ENCODE measurements at places on chromosomes 1 and 21.

- DNase-seq, result no peak
Measured at GRCh38 chr21:40049031-40049930, 182.0 kb downstream of the PCP4 start.

GRCh38 chr1:36585569-36586548 lies 103.1 kb upstream of the CSF3R start:
- DNase-seq, result no peak

GRCh38 chr21:43644609-43645008 lies 14.7 kb downstream of the HSF2BP start:
- no peak for DNase-seq

DNA sequence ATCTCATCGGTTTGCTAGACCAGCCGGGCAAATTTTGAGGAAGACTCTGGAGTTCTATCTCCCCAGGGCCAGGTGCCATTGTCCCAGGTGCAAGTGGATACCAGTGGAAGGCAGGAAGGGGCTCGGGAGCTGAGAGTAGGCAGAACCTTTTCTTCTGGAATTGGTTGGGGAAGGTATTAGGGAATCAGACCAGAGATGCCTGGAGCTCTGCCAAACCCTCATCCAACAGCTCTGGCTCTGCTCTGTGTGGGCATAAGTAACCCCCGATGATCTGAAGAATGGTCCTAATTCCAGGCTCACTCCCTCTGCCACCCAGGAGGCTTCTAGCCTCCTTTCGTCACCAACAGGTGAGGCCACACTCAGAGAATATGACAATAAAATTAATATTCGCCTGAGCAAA lies 69.9 kb downstream of the PGBD5 start:
- no peak for DNase-seq

DNA sequence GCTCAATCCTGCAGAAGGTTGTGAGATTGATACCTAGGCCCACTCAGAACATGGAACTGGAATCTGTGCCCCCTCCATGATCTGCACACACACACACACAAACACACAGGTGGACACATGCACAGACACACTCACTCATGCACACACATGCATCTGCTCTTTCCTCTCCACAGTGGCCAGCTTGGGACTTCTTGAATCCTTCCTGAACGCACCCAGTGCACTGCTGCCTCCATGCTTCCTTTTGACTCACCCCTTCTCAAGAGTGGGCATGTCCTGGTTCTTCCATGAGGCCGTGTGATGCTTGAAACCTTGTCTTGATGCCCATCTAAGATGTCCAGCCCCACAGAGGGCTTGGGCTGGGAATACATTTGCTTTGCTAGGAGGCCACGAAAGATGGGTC lies 25.4 kb upstream of the TENT5C start:
- no peak for DNase-seq

DNA sequence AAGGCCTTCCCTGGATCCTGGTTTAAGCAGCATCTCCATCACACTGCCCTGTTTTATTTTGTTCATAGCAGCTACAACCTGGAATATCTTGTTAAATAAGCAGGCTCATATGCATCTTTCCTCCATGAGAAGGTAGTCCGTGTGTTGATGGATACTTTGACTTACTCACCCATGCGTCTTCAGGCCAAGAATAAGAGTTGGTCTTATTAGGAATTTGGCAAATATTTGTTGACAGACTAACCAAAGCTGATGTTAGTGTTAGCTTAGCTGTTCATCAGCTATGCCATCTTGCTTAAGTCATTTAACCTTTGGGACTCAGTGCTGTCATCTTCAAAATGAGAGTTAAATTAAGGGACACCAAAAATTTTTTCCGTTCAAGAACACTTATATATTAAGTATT lies 59.2 kb downstream of the SASS6 start:
- DNase-seq, result no peak

- DNase-seq, result no peak
Measured at GRCh38 chr1:189958756-189959155, 518.9 kb downstream of the BRINP3 start.

DNA sequence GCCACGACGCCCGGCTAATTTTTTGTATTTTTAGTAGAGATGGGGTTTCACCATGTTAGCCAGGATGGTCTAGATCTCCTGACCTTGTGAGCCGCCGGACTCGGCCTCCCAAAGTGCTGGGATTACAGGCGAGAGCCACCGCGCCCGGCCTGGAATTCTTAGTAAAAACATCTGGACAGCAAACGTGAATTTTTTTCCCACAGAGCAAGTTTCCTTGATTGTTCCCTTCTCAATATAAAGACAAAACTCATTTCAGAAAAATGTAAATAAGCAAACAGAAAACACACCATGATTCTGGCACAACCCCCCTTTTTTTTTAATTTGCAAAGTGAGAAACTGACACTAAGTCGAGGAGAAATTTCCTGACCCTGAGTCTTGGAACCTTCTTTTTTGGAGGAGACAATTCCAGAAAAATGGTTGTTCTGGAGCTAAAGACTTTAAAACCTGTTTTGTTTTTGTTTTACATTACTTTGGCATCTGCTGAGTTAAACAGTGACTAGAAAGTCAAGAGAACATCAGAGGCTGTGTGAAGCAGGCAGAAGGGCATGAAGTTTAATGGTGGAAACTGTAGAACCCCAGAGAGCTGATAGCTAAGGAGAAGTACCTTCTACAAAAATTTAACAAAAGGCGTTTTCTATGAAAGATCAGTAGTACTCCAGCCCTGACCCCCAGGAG lies 10.3 kb upstream of the HMGCS2 start:
- no peak for DNase-seq
